ENCODE measurements at places on chromosomes 11 and 22. TPM values are rescaled to one million over a fixed set of nuclear protein-coding genes. Genes with fewer than 3 reads are reported as not detected.

GRCh38 chr11:9633679-9634078 is 30.2 kb upstream of the SWAP70 start:
- no peak for DNase-seq

DNA sequence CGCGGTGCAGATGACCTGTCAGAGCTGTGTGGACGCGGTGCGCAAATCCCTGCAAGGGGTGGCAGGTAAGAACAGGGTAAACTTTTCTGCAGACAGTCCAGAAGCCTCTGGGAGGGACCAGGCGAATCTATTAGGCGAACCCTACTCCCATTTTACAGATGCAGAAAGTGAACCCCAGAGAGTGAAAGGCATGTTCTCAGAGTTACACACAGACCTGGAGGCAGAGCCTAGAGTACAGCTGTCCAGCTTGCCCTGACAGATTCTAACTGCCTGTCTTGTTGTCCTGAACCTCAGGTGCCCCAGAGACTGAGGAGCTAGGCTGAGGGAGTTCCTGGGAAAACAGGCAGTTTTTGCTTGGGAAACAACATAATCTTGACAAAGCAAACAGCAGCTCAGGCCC is 665 bp downstream of the CCS start:
- no peak for DNase-seq

DNA sequence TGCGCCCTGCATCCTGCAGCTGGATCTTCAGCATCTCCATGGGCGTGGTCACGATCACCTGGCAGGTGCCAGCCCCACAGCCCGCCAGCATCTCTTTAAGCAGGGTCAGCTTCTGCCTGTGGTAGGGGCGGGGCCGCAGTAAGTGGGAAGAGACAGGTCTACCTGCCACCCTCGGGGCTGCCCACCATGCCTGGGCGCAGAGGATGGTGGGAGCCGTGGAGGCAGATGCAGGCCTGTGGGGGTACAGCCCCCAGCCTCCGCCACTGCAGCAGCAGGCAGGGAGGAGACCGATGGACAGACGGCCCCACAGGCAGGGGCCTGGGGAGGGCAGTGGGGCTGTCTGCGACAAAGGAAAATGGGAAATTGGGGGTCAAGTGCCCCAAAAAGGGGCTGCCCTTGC is 3.0 kb upstream of the CEND1 start:
- DNase-seq, result no peak

DNA sequence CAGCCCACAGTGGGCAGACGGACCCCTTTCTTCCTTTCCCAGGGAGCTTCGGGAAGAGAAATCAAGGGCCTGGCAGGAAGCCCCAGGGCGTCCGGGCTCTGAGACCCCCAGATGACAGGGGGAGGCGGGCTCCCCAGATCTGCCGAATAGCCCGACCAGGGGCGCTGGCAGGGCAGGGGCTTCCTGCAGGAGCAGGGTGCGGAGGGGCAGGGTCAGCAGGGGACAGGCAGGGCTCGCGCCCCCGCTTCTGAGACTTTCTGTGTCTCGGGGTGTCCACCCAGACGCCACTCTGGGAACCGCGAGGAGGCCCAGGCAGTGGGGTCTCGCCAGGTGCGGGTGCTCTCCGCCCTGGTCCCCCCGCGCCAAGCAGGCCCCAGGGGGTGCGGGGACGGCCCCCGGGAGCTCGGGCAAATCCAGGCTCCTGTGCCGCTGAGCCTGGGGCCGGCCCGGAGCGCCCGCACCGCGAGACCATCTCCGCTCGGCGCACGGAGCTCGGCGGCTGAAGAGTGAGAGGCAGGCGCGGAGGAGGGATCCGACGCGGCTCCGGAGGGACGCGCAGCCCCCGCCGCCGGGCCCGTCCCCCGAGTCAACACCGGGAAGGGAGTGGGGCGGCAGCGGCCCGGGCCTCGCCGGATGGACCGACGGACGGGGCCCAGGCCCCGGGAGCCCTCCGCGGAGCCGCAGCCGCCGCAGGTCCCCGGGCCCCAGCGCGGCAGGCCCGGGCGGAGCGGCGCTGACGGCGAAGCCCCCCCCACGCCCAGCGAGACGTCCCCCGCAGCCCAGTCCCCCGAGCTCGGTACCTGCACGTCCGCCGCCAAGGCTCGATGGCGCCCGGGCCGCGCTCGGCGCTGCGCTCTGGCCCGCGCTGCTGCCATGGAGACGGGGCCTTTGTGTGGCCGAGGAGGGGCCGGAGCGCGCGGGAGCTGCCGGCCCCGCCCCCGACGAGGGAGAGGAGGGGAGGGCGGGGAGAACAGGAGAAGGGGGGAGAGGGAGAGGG is at the start of gene PLXNB2:
PLXNB2 (minus strand) TSS at position 894 of the 997 bp plus-strand sequence. CDS start 17,062 bp downstream, outside the sequence.
- no peak for DNase-seq

DNA sequence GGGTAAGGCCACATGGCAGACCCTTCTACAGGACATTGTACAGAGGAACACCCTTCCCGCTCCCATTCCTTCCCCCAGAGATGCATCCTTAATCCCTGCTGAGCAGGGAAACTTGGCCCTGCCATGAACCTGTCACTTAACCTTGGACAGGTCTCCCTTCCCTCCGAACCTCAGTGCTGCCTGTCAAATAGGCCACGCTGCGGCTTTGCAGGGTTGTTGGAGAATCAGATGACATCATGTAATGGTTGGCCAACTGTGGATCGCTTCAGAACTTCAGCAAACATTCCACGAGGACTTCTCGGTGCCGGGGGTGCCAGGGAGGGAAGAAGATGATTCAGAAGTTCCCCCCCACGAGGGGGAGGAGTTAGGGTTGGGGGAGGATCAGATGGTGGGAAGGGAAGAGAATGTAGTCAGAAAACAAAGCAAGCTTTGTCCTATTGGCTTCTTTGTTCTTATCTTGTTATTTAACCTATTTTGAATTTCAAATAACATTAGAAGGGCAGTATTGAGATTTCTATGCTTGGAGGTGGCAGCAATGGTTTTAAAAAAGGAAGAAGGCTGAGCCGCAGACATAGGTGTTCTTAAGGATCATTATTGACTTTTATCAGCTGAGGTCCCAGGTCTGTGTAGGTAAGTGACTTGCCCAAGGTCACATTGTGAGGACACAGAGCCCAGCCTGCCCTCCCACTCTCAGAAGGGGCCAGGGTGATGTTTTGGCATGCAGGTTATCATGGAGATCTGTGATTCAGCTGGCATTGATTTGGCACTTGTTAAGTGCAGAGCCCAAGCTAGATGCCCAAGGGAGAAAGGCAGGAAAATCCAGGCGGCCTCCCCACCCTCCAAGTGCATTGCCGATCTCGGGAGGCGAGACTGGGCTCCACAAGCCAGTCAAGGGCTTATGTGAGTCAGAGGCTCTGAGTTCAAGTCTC is 3.1 kb downstream of the CDC42EP1 start:
- no peak for DNase-seq

The MCAM gene
- 1.4 TPM for total RNA-seq

The DCDC1 gene
- total RNA-seq, result not detected
